ENCODE measurements at places on chromosomes 2 and 18.

DNA sequence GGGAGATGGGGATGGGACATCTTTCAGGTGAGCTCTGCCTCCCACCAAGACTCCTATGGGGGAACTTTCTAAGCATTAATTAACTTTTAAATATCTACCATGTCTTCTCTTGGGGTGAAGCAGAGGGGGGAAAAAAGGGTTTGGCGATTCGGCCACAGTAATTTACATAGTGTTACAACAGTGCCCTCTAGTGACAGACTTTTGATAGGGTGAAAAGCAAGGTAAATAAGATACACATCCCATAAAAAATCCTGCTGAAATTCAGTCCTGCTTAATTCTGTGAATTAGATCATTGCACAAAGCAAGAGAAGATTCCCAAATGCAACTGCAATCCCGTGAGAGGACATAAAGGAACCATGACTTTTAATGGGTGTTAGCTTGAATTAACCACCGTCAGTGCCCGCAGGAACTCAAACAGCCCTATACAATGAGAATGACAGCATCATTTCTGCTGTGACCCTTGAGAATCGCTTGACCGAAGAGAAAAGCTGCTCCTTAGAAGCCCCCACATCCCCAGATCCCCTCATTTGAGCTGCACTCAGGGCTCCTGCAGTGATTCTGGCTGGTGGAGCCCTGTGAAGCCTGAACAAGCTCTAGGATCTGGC is 32.8 kb downstream of the FAM124B start:
- no peak for DNase-seq

DNA sequence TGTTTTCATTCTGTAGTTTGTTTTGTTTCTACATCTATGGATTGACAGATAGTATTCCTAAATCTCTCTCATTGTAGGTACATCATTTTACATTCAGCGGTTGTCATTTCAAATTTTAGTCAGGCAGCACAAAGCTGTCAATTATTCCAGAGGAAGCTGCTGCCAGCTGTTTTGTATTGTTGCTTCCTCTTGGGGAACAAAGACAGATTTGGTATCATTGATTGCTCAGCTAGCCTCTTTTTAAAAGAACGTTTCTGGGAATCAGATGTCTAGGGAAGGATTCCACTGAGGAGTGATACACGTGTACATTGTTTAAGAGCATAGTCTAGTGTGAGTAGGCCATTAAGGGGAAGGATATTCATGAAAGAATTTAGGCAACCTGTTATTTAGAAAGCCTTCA is 145.8 kb downstream of the AGPS start:
- DNase-seq = no peak

GRCh38 chr2:21037671-21038108 is 6.2 kb downstream of the APOB start:
- DNase-seq = no peak

DNA sequence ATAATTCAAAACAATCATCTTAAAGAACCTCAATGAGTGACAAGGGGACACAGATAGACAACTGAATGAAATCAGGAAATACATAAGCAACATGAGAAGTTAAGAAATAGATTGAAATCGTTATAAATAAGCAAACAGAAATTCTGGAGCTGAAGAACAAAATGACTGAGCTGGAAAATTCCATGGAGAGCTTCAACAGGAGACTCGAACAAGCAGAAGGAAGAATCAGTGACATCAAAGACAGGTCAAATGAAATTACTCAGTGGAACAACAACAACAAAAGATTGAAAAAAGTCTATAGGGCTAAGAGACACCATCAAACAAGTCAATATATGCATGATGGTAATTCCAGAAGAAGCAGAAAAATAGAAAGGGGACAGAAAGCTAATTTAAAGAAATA is 89.5 kb upstream of the ALKAL2 start:
- DNase-seq = no peak

GRCh38 chr18:36814994-36815393 is 13.8 kb downstream of the TPGS2 start:
- no peak for DNase-seq

DNA sequence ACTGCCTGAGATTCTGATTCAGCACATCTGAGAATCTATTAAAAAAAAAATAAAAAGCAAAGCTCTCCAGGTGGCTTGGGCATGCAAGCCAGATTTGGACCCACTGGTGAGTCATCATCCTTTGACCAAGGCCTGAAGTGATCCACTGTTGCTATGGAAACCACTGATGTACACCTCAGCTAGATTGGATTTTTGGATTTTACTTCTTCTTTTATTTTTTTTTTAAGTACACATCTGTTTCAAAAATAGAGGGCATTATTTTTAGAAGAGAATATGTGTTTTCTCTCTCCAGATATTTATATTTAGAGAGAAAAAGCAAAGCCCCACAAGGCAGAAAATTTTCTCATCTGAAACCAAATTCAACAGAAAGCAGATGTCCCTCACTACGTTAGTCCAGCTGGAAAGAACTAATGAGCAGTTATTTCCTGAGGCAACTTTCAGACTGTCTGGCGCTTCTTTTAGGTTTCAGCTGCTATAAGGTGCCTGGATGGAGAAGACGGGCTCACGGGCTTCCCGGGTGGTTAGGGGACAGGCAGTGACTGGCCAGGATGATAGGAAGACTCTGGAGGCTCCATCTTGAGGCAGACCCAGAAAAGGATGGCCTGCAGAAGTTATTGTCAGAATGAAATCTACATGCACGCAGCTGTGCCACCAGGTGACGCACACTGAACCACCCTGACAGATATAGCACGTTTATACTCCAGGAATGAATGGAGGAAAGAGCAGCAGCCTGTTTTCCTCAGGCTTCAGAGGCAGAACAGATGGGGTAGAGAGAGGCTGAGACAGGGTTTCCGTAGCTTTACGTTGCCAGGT is 50.5 kb downstream of the MRPL35 start:
- no peak for DNase-seq

DNA sequence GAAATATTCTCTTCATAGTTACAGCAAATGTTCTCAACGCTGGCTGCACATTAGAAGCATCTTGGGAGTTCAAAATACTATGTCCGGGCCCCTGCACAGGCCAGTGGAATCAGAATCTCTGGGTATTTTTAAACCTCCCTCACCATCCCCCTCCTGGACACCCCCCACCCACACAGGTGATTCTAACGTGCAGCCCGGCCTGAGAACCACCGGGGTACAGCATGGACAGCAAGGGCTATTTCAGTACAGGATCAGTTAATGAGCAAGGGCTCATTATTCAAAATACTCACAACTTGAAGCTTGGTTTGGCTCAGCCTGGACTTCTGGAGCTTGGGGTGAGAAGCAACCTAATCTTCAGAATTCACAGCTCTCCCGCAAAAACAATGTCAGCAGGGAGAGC is 31.4 kb downstream of the INO80C start:
- no peak for DNase-seq

- no peak for DNase-seq
Measured at GRCh38 chr2:127633556-127634065, 12.3 kb upstream of the GPR17 start.

DNA sequence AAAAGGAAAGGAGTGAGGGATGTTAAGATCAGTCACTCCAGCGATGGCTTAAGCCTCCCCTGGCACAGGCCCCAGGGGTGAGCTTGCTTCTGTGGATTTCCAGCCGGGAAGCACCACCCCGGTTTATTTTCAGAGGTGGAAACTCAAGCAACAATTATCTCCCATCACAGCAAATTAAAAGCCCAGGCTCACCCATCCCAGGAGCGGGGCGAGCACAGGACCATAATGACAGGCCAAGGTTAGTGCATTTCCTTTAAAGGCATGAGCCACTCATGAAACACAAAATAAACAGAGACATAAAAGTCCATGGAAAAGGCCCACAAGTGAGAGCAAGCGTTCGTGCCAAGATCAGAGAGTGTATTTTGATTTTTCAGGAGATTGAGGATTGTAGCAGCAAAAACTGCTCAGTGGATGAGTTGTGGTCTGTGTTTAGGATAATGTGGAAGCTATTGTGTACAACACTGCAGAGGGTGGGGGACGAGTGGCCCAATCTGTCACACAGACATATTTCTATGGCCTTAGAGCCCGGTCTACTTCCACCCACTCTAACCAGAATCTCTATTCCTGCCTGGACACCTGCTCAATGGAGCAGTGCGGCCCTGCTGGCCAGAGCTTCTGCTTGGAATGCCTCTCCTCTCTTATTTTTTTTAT is 111.4 kb upstream of the CDC42EP3 start:
- no peak for DNase-seq

GRCh38 chr18:50622865-50623393 is 63.0 kb downstream of the MAPK4 start:
- no peak for DNase-seq

DNA sequence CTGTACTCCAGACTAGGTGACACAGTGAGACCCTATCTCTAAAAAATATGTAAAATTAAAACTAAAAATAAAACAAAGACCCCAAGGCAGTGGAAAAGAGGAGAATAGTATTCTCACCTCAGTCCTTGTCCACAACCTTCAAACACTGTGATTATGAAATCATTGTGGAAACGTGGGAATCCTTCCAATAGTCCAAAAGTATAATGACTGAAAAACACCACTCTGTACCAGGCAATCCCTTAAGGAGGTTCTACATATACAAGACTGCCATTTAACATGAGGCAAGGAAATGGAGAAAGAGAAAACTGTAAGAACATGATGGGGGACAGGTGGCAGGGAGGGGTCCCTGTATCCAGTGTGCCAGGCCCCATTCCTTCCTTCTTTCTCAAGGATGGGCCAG is 66.1 kb downstream of the ACVR1 start:
- DNase-seq = no peak

DNA sequence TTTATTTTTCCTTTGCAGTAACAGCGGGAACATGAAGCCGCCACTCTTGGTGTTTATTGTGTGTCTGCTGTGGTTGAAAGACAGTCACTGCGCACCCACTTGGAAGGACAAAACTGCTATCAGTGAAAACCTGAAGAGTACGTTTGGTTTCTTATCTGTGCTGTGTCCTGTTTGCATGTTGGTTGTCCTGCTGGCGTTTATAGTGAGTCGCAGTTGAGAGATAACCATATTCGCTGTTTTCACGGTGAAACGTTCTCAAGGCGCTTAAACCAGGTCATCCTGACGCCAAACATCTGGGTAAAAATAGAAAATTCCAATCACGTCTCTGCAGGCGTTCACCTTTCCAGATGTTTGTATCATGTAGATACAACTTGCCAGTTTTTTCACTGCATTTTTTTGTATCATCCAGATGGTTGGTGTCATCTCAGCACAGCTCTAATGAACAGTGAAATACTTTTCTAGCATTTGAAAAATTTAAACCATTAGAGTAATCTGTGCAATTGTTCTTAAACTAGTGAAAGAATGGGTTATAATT is 21.2 kb downstream of the CLUL1 start:
- DNase-seq = no peak

GRCh38 chr2:19764998-19765397 is 136.8 kb downstream of the TTC32 start:
- DNase-seq = no peak

GRCh38 chr2:48693066-48693465 is 62.5 kb downstream of the LHCGR start:
- no peak for DNase-seq
